ENCODE measurements at places on chromosomes 12 and 14.

DNA sequence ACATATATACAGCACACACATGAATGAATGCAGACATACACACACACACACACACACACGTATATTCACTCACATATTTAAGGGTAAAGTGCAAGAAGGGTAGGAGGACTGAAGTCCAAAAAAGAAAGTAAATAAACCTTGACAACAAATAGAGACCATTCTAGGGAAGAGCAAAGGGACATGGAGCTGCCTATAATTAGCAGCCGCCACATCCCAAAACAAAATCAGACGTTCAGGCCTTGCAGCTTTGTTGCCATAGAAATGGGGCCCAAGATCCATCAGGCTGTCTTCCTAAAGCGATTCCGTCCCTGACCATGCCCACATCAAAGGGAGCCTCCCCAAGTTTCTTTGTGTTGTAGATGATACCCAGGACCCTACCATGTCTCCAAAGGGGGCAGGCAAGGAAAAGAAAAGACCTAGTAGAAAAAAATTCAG lies 703.5 kb upstream of the TBX3 start:
- no peak for DNase-seq

DNA sequence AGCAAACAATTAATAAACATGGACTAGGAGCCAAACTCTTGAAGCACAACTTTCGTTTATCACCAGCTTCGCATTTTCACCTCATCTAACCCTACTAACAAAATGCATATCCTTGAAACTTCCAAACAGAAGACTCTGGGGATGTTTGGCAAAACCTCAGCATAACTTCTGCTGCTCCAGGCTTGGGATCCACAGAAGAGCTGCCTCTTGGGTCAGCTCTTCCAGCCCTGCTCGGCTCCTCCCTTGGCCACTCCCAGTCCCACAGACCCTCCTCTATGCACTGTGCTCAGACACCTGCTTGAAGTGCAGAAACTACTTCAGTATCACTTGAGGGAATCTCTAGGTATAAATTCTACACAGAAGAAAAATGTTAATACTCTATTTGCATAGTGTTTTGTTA lies 110.0 kb upstream of the AMIGO2 start:
- DNase-seq: peak; percentile 39

DNA sequence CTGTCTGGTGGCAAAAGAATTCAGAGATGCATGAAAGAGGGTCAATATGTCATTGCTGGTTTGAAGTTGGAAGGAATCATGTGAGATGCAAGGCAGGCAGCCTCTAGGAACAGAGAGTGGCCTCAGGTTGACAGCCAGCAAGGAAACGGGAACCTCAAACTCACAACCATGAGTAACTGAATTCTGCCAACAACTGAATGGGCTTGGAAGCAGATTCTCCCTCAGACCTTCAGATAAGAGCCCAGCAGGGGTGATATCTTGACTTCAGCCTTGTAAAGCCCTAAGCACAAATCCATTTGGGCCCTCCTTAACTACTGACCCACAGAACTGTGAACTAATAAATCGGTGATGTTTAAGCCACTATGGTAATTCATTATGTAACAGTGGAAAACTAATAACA lies 35.8 kb downstream of the USP15 start:
- no peak for DNase-seq

DNA sequence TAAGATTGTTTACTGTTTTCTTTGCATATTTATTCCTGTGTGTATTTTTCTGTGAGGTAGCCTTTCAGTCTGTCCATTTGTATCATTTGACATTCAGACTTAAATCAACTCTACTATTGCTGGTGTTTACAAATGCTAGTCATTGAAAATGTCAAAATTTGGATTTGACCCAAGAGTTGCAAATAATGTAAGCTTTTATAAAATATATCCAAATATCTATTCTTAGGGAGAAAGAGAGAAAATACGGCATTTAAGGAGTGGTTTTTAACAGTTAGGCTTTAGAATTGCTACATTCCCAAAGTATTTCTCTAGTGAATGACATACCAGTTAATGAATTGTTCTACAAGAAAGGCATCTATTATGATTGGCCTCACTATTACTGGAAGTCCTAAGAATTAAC lies 37.9 kb downstream of the FRS2 start:
- no peak for DNase-seq

DNA sequence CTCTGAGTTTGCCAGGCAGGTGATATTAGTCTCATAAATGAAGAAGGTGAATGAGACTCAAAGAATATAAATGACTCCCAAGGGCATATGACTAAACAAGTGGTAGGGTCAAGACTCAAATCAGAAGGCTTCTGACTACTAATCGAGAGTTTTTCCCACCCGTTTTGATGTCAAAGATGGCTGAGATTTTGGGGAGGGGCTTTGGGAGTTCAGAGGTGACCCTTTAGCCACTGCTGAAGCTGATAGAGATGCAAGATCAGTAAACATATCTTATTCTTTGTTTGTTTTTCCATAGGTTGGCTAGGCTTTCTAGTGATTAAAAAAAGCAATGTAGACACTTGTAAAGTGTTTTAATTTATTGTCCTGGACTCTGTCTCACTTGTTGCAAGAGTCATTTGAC lies 239.6 kb upstream of the PLEKHG7 start:
- DNase-seq: no peak

DNA sequence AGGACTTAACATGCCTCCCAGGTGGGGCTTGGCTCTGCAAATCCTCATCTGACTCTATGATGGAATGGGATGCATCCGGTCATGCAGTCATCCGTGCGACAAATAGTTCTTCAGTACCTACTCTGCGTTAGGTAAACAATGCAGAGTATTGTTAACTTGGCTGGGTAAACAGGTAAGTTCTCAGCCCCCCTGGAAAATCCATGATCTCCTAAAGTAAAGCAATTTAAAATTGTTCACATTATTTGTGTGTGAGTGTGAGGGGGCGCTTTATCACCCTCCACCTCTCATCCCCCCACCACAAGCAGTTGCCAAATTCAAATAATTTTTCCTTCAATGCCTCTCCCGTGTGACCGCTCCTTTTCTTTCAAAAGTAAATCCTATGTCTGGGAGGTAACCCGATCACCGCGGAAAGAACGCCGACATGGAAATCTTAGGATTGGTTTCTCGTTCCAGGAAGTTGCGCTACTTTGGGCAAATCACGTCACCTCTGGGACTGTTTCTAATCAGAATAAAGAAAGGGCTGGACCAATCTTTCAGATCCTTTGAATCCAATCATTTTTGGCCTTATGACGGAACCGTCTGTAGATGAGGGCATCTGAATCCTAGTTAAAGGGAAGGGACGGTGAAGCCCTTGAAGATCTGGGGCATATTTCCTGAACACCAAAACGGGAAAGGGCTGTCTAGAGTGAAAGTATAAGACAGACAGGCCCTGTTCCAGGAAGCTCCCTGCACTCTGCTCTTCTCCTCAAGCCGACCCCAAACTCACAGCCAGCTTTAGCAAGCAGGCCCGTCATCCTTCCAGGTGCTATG lies 44.0 kb upstream of the SINHCAF start:
- DNase-seq: peak; percentile 64

- DNase-seq: no peak
Observed at GRCh38 chr14:103314496-103315277, 19.4 kb upstream of the EIF5 start.

- DNase-seq: no peak
Observed at GRCh38 chr12:19461999-19462398, 22.7 kb downstream of the AEBP2 start.

DNA sequence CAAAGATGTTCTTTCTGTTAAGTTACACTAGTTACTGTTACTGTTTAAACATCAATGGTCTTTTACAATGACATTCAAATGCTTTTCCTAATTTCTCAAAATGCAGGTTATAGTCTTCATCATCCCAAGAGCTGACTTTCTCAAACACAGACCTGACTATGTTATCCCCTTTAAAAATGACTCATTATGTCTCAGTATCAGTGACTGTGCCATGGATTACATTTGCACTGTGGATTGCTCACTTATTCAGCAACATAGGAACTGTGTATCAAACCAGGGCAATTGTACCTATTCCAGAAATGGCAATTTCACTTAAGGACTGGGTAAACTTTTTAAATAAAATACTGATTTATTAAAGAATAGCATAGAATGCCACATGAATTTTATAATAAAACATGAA lies 630.2 kb upstream of the NOVA1 start:
- no peak for DNase-seq

DNA sequence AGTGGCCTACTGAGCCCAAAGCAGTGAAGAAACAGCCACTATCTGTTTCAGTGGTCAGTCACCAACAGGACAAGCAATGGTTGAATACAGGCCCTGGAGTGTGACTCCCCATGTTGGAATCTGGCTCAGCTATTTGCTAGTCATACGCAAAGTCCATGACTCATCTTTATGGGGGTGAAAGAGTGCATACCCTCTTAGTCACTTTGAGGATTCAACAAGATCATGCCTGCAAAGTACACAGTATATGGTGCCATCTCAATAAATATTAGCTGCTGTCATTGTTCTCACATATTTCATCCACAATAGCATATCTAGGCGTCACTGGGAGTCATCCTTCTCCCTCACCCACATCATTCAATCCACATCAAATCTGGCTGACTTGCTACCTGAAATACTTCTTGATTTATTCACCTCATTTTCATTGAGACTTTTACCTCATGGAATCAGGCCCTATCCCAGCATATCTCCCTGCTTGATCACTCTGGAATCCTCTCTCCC lies 26.4 kb upstream of the STAB2 start:
- no peak for DNase-seq

- DNase-seq: no peak
Observed at GRCh38 chr14:100303179-100303578, 3.1 kb downstream of the SLC25A29 start.

GRCh38 chr12:111578276-111578970 lies 20.7 kb downstream of the ATXN2 start:
- DNase-seq: no peak

- DNase-seq: no peak
Observed at GRCh38 chr12:1740161-1740948, 49.5 kb downstream of the ADIPOR2 start.

GRCh38 chr12:41013881-41014642 lies 174.1 kb upstream of the PDZRN4 start:
- DNase-seq: no peak

Measured in NCI-H526 treated with DMSO at 0.1 percent for 48 hours (cell line).